ENCODE measurements at places on chromosomes 7 and 10.

DNA sequence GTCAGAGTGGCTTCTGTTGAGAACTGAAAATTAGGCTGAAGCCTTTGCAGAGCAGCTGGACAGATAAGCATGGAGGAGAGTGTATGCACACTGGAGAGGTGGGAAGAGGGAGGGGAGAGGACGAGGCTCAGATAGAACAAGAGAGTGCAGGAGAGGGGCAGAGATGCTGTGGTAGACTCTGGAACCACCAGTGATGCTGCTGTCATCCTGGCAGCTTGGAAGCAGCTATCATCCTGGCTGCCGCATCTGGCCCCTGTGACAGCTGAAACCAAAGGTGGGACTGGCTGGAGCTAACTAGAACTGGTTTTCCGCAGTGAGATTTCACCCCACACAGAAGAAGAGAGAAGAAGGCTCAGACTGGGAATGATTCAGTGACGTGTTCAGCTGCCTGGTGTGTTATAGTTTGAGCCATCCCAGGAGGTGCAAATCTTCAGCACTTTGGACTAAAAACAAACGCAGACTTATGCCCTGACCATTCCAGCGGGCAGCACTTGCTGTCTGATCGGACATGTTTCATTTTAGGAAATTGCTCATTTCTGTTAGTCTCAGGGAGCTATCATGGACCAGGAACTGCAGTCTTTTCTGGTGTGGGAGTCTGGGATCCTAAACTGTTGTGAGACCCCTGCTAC lies 38.4 kb downstream of the EEPD1 start:
- no peak for DNase-seq

DNA sequence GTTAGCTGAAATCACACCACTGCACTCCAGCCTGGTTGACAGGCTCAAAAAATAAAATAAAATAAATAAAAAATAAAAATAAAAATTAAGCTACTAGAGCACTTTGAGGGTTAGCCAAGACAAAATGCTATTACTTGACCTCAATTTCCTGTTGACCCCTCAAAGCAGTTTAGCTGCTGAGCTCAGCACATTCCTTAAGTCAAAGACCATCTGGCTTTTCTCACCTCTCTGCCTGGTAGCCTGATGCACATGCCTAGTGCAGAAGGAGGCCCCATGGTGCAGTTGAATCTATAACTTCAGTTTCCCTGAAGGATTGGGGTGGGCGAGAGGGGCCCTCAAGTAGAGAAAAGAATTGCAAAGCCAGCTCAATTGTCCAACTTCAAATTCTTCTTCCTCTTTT lies 211.1 kb upstream of the GALNT17 start:
- DNase-seq, result no peak

GRCh38 chr7:13727279-13727678 lies 262.2 kb downstream of the ETV1 start:
- no peak for DNase-seq

- DNase-seq, result no peak
Measured at GRCh38 chr10:77587416-77587790, 50.2 kb downstream of the KCNMA1 start.

DNA sequence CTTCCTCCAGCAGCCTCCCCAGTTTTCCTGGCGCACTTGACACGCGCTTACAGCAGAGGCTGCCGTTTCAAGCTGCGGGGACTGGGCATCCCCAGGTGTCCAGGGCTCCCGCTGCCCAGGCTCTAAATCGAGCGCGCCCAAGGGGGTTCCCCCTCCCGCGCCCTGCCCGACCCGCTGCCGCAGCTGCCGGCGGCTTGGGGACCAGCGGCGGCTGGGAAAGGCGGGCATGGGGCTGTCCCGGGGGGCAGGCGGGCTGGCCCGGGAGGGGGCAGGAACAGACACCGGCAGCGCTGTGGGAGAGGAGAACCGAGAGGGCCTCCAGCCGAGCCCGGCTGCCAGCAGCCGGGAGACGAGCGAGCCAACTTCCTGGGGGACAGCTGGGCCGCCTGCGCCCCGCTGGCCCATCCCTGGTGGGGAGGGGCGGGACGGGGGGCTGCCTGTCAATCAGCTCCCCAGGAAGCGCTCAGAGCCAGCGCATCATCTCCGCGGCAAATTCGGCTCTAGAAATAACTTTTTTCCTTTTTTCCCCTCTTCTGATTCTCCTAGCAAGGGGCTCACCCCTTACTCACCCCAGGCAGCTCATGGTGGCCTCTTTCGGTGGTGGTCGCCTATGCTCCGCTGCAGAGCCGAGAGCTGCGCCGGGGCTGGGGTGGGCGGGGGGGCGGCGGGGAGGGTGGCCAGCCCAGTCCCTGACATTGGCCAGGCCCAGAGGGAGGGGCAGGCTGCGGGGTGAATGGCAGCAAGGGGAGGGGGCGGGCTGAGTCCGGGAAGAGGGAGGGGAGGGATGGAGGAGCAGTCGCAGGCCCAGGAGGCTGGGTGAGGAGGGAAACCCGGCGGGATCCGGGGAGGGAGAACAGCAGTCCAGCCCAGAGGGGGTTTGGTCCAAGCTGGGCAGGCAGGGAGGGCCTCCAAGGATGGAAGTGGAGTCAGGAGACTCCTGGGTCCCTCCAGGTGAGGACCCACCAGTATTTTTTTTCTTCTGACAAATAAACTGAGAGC lies 14.7 kb downstream of the GRID2IP start:
- DNase-seq, result no peak

DNA sequence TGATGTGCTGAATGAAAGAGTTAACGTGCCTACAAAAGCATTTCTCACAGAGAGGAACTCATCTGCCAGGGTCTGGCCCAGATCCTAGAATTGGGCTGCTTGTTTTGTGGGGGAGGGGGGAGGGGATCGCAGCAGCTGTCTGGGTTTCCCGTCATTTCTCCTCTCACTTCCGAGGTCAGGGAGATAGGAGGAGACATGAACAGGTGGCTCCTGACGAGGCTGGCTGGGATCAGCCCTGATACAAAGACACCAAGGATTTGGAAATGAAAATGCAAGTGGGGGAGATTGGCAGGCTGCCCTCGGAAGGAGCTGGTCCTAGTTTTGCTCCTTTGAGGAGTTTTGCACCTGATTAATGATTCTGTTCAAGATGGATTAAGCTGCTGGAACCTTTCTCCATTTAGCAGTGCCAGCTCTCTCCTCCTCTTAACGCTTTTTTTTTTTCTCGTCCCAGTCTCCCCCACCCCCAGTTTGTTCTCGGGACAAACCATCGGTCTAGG lies 86.8 kb upstream of the KMT2C start:
- DNase-seq, result no peak

GRCh38 chr7:12539681-12540080 lies 30.8 kb upstream of the SCIN start:
- no peak for DNase-seq

DNA sequence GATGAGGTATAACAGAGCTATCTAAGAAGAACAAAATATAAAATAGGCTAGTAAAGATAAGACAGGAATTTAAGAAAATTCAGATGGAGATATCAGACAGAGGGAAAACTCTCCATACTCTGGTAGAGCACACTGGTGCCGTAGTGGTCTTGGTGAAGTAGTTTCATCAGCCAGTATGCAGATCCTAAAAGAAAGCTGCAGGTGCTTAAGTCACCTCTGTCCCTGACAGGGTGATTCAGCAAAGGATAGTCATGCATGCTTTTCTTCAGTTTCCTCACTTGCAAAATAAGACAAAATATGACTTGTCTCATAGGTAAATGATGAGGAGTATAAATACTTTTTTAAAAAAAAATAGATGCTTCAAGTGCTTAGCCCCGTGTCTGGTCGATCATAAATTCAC lies 794.9 kb downstream of the TNS3 start:
- DNase-seq, result no peak

- no peak for DNase-seq
Measured at GRCh38 chr10:13614530-13615332, 28.0 kb downstream of the PRPF18 start.

- no peak for DNase-seq
Measured at GRCh38 chr7:22783421-22783820, 39.2 kb downstream of the TOMM7 start.

GRCh38 chr7:6578114-6579084 lies 1.1 kb downstream of the ZDHHC4 start:
- peak; percentile 18 for DNase-seq

- DNase-seq, result peak; percentile 73
Measured at GRCh38 chr10:102779680-102780526, 36.2 kb downstream of the WBP1L start.

- no peak for DNase-seq
Measured at GRCh38 chr7:117249696-117250095, 73.2 kb downstream of the WNT2 start.

DNA sequence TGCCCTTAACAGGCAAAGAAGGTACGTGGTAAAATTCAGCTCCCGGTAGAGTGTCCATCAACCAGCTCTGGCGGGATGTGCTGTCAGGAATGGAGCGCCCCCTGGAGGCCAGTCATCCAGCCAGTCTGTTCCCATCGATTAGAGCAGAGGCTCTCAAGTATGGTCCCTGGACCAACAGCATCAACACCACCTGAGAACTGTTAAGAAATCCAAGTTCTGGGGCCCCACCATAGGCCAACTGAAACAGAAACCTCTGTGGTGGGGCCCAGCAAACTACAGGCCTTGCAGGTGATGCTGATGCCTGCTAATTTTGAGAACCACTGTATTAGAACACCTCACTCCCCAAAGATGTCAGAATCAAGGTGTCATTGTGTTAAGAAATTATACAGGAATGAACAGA lies 109.2 kb downstream of the DPY19L1 start:
- peak; percentile 33 for DNase-seq

DNA sequence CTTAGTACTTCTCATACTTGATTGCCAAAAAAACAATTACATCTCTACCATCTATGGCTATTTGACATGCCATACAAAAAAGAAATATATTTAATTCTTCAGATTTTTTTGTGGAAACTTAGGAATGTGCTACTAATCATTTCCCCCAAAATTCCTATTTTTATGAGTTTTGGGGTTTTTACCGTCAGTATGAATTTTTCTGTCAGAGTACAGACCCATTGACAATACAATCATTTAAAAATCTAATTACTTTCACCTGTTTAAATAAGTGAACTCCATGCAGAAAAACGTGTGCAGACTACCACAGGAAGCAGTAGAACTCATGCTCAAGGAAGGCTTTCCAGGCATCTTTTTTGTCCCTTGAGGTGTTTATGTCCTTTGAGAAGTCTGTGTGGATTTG lies 48.8 kb upstream of the FOXP2 start:
- DNase-seq, result no peak

DNA sequence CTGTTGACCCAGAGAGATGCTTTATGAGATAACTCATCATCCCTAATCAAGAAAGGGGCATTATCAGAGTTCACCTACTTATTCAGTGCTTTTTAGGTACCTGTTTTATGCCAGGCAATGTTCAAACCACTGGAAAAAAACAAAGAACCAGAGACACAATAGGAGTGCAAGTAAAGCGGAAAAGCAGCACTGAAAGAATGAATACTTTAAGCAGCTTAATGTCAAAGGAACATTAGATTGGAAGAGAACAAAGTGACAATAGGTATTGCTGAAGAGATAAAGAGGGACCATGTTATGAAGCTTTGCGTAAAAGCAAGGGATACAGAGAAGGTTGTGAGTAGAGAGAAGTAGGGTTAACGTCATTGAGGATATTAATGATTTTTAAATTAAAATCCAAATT lies 11.3 kb downstream of the DGKB start:
- no peak for DNase-seq

- DNase-seq, result no peak
Measured at GRCh38 chr10:97763947-97764346, 7.9 kb downstream of the SFRP5 start.

GRCh38 chr7:91098566-91098965 lies 165.7 kb upstream of the FZD1 start:
- no peak for DNase-seq
